ENCODE measurements at places on chromosomes 12 and 14. TPM values are rescaled to one million over a fixed set of nuclear protein-coding genes. Genes with fewer than 3 reads are reported as not detected.

The NFE2 gene
- 0.37 TPM for total RNA-seq

The C3AR1 gene
- 2.5 TPM for total RNA-seq

The AKAP3 gene
- 1.6 TPM for total RNA-seq

The ETFRF1 gene
- 23.7 TPM for total RNA-seq

The BBOF1 gene
- 7.1 TPM for total RNA-seq

The LRRC10 gene
- not detected for total RNA-seq

The MANSC4 gene
- 0.36 TPM for total RNA-seq

The ANKS1B gene
- 3.5 TPM for total RNA-seq

The FAM222A gene
- 16.3 TPM for total RNA-seq

The IAPP gene
- total RNA-seq, result not detected

The TMEM233 gene
- 0.33 TPM for total RNA-seq

All from ovary (tissue), 10 donors.